ENCODE measurements at places on chromosomes 1 and 21. TPM values are rescaled to one million over a fixed set of nuclear protein-coding genes. Genes with fewer than 3 reads are reported as not detected.

The NCMAP gene
- 4.8 TPM for total RNA-seq

The EIF2D gene
- 26.1 TPM for total RNA-seq

The ENAH gene
- 3.2 TPM for total RNA-seq

The RGS2 gene
- total RNA-seq: 2.6 TPM

The RASSF5 gene
- 5.8 TPM for total RNA-seq

The CLCA2 gene
- total RNA-seq: not detected

The C1QB gene
- 112 TPM for total RNA-seq

The PRR9 gene
- not detected for total RNA-seq

The CHAF1B gene
- 0.33 TPM for total RNA-seq

The CD1D gene
- total RNA-seq: 8.4 TPM

The IFI44L gene
- 2.1 TPM for total RNA-seq

The LCE2B gene
- total RNA-seq: not detected
